ENCODE measurements at places on chromosomes 7 and 10. TPM values are rescaled to one million over a fixed set of nuclear protein-coding genes. Genes with fewer than 3 reads are reported as not detected.

The ZCWPW1 gene
- 2.2 TPM for total RNA-seq

The BTBD16 gene
- 4.5 TPM for total RNA-seq

The VPS41 gene
- 37.8 TPM for total RNA-seq

The CTAGE15 gene
- 2.3 TPM for total RNA-seq

The MEOX2 gene
- 5.0 TPM for total RNA-seq

All from lower leg skin (tissue), 4 donors.